ENCODE measurements at places on chromosomes 7 and 10.

GRCh38 chr7:8411103-8411502 lies 22.3 kb upstream of the NXPH1 start:
- DNase-seq: no peak

- DNase-seq: no peak
Measured at GRCh38 chr10:84825330-84825729, 496.9 kb downstream of the CCSER2 start.

- no peak for DNase-seq
Measured at GRCh38 chr10:122646511-122647382, 52.9 kb downstream of the C10orf120 start.

DNA sequence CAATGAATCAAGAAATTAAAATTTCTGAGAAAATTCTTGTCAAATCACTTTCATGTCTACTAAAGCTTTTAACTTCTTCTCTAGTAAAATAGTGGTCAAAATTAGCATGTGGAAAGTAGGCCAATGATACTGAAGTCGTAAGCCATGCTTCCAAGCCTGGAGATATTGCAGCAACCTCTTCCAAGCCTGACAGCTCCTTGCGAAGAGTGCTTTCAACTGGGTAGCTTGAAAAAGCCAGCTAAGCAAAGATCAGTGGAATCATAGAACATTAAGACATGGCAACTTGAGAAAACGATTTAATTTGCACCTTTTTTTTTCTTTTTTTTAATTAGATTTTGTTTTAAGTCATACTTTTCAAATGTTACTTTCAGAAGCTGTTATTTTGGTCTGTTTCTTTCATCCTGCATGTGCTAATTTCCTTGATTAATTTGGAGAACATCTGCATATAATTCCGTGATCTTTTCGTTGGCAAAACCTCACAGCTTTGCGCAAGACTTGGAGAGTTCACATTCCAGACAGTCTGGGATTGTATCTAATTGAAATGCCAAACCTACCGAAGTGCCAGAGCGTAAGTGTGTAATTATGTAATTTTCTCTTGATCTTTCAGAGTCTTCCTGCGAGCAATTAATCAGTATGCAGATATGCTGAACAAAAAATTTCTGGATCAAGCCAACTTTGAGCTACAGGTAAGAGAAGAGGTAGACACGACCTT lies 142.2 kb upstream of the INSYN2A start:
- no peak for DNase-seq

- DNase-seq: no peak
Measured at GRCh38 chr7:80183900-80184685, 49.5 kb downstream of the GNAI1 start.

GRCh38 chr7:157930926-157931466 lies 594.2 kb downstream of the DNAJB6 start:
- no peak for DNase-seq

GRCh38 chr10:125226005-125226404 lies 65.6 kb upstream of the CTBP2 start:
- no peak for DNase-seq

- DNase-seq: no peak
Measured at GRCh38 chr10:70480239-70480861, 1.8 kb downstream of the PALD1 start.

DNA sequence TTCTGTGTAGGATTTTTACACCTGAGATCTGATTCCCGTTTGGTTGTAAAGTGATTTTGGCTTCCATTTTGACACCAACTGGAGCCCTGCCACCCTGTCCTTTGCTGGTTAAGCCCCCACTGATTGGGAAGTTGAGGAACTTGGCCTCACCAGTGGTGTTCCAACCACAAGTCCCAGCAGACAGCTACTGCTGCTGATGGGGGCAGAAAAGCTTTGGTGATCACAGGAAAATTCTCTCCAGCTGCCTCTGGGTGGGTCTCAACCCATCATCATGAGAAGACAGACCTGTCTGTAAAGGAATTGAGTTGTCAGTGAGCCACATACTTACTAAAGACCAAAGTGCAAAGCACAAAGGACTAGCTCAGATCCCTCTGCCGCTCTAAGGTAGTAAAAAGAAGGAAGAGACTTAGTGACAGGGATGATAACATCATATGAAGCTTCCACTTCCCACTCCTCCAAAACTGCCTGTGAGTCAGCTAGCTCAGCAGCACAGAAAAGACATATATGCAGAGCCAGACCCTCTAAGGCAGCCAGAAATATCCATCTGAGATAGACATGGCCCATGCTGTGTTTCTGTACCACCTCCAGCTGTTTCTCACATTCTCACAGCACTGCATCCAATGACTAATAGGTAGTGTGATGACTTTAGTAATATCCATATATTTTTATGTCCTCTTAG lies 22.4 kb upstream of the LRRC17 start:
- no peak for DNase-seq

- no peak for DNase-seq
Measured at GRCh38 chr7:156158213-156158612, 345.9 kb upstream of the SHH start.

DNA sequence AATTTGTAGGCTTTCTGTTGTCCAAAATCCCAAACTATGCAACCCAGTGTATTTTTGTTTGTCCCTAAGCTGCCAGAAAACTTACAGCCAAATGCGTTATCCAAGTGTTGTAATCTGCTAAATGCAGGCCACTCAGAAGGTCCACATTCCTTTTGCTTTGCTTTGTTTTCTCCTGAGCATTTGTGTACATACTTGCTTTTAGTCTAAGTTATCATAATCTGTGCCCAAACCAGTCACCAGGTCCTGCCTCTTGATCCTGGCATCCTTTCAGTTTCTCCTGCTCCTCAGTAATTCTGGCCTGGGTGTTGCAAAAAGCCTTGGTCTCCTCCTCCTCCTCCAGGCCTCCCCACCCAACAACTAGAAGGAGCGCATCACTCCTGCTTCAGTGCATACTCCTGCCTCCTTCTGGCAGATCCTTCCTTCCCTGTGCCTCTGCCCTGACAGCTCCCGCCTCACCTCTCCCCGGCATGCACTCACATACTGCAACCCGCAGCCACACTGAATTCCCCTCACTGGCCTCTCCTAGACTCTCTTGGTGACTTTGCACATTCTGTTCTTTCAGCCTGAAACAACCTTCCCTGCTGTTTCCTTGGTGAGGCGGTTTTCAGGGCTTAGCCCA lies 2.3 kb downstream of the DENND2A start:
- no peak for DNase-seq

- DNase-seq: no peak
Measured at GRCh38 chr10:103153302-103154197, 39.5 kb downstream of the NT5C2 start.

DNA sequence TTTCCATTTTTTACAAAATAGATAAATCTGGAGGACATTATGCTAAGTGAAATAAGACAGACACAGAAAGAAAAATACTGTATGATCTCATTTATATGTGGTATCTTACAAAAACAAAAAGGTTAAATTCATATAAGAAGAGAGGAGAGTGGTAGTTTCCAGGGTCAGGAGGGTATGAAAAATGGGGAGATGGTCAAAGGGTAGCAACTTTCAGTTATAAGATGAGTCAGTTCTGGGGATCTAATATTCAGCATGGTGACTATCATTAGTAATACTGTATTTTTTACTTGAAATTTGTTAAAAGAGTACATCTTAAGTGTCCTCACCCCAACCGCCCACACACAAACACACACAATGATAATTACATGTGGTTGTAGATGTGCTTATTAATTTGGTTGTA lies 1250.1 kb downstream of the SORCS1 start:
- no peak for DNase-seq

DNA sequence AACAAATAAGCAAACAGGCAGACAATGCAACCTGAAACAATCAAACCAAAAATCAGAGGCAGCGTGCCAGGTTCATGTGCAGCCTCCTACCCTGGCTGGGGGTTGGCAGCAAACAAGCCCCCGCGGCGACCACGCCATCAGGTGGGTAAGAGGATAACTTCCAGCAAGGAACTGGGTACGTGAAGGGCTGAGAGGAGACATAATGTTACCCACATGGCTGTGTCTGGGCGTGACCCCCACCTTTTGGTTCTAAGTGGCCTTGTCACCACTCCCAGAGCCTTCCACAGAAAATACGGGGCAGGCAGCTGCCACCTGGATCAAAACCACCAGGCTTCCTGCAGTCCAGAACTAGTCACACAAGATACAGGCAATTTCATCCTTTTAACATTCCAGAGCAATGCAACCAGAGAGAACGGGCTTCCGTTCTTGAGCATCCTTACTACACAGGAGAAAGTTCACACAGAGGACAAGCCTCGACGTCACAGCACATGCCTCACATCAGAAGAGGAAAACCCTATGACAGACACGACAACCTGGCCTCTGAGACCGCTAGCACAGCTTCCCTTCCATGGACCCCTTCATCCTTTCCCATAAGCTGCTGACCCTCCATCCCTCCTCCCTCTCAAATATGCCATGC lies 171.0 kb downstream of the GRID1 start:
- no peak for DNase-seq
